Karpas-422 (cell line): ENCODE measurements at places on chromosomes 5 and 9. TPM values are rescaled to one million over a fixed set of nuclear protein-coding genes. Genes with fewer than 3 reads are reported as not detected.

ABCA1 gene
- total RNA-seq: 2.6 and 4.7 TPM in 2 replicates

BSPRY gene
- not detected in 2 replicates for total RNA-seq

SH3RF2 gene
- not detected in 2 replicates for total RNA-seq

NUTM2F gene
- total RNA-seq: not detected in 2 replicates

SLC4A9 gene
- total RNA-seq: not detected in 2 replicates

SKP2 gene
- total RNA-seq: 32.9 and 36.0 TPM in 2 replicates

PLPP7 gene
- not detected in 2 replicates for total RNA-seq

PNPLA7 gene
- 1.8 and 3.3 TPM in 2 replicates for total RNA-seq

CDC42SE2 gene
- total RNA-seq: 57.4 and 143 TPM in 2 replicates

PDGFRB gene
- total RNA-seq: not detected in 2 replicates

ADGRD2 gene
- total RNA-seq: not detected in 2 replicates

HINT2 gene
- total RNA-seq: 84.0 and 146 TPM in 2 replicates

RNF44 gene
- 33.1 and 55.8 TPM in 2 replicates for total RNA-seq

FOXD4L3 gene
- total RNA-seq: 0.22 TPM in 1 of 2 replicates, not detected in the other

MCTP1 gene
- total RNA-seq: 0.40 and 0.41 TPM in 2 replicates

- DNase-seq: no peak
These were observed 141.4 kb downstream of the PRR16 start for GRCh38 chr5:120605325-120606079.

DNA sequence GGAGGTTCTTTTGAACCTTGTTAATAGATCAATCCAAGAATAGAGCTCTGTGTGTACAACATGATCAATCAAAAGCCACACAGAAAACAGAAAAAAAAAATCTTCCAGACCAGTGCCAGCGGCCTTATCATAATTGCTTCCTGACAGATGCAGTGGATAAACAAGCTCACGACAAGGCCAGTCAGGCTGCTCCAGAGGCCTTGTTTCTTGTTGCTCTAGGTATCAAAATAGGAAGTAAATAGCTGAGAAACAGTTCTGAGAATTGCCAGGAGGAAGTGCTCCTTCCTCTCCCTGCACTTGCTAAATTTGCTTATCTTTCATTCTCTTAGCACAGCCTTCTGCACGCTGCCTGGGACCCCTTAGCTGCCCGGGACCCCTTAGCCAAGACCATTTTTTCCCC, 199.0 kb upstream of the TARS1 start:
- no peak for DNase-seq

GRCh38 chr9:127463911-127464310, 12.6 kb downstream of the LRSAM1 start:
- no peak for DNase-seq

DNA sequence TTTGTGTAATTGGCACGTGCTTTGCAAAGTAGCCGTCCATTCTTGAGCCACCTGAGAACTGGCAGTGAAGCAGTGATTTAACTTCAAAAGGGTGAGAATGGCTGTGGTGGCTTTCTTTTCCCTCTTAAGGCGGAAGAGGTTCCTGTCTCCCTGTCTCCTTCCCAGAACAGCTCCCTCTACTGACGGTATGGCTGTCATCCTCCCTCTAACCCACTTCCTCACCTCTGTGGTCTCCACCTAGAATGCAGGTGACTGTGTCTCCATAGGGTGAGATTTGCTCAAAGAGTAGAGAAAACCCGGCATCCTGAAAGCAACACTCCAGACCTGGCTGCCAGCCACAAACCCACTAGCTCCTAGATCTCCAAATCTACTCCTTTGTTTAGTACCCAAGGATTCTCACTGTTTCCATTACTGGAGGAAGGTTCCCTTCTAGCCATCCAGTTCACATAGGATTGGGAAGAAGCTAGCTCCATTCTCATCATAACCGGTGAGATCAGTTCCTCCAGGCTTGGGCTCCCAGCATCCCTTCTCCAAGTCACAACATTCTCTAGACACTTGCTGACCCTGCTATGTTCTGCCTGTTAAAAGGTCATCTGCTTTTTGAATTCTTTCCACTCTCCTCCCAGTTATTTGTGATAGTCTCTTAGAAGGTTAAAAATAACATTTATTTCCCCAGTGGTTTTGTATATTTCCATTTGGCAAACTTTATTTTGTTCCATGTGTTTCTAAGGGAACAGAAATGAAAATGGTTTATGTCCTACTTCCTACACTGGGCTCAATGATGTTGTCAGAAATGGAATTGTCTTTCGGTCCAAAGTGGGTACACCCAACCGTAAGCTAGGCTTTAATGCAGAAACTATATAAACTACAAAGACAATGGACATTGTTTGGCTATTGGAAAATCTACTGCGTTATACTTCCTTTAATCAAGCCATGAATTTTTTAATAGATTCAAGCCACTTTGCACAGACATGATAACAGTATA, 269.4 kb downstream of the CWC27 start:
- DNase-seq: peak; percentile 68

DNA sequence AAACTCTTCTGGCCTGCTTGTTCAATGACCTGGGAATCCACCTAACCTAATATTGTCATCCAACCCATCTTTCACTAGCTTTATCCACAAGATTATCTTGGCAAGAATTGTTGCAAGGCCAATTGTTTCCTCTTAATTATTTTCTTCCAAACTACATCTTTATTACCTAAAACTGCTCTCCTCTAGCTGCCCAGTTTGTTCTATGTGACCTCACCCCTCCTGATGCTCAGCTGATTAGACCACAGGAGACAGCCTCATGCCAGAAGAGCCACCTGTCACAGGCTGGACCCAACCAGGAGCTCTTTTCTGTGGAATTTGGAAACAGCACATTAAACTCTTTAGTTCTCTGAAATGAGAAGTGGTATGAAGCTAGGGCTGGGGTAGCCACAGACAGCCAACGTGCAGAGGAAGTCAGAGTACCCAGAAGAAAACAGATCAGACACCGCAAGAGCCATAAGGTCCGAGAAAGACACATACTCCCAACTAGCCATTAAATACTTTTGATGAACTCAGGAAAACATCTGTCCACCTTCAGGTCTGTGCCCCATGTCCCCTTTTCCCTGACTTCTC, 12.0 kb downstream of the SAXO1 start:
- no peak for DNase-seq

DNA sequence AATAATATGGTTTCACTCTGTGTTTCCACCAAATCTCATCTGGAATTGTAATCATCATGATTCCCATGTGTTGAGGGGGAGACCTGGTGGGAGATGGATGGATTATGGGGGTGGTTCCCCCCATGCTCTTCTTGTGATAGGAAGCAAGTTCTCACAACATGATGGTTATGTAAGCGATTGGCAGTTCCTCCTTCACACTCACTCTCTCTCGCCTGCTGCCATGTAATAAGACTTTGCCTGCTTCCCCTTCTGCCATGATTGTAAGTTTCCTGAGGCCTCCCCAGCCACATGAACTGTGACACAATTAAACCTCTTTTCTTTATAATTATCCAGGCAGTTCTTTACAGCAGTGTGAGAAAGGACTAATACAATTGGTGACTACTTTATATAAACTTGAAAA, 48.4 kb downstream of the PTBP3 start:
- DNase-seq: no peak

- no peak for DNase-seq
These were observed 39.4 kb downstream of the PRRX2 start for GRCh38 chr9:129704807-129705206.

GRCh38 chr5:115467628-115468027, 76.9 kb downstream of the FEM1C start:
- DNase-seq: no peak

DNA sequence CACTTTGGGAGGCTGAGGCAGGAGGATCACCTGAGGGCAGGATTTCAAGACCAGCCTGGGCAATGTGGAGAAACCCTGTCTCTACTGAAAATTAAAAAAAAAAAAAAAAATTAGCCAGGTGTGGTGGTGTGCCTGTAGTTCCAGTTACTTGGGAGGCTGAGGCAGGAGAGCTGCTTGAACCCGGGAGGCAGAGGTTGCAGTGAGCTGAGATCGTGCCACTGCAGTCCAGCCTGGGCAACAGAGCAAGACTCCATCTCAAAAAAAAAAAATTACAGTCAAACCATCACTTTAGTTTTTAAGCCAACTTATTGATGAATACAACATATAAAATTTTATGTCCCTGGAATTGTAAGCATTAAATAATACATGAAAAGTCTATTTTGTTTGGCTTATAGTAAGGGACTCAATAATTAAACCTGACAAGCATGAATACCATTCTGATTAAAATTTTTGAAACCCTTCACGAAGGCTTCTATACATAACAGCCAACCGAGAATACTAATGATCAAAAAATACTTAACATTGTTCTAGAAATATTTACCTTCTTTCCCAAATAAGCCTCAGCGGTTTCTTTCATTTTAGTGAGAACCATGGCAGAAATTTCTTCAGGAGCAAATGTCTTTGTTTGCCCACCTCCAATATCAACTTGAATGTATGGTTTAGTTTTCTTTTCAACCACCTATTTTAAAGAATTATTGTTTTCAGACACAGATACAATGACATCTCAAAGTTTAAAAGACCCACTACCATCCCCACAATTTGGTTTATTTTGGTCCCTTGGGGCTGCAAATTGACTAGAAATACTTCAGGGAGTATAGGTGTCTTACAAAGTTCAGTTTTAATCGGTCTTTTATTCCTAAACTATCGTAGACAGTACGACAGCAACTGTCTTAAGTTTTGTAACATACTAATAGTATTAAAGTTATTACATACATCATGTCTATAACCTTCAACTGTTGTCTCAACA, 1.2 kb downstream of the HSPA5 start:
- DNase-seq: peak; percentile 56

GRCh38 chr5:128290152-128290858, 206.7 kb downstream of the SLC12A2 start:
- no peak for DNase-seq

- no peak for DNase-seq
These were observed 107.2 kb downstream of the ZFAND5 start for GRCh38 chr9:72257814-72258213.

DNA sequence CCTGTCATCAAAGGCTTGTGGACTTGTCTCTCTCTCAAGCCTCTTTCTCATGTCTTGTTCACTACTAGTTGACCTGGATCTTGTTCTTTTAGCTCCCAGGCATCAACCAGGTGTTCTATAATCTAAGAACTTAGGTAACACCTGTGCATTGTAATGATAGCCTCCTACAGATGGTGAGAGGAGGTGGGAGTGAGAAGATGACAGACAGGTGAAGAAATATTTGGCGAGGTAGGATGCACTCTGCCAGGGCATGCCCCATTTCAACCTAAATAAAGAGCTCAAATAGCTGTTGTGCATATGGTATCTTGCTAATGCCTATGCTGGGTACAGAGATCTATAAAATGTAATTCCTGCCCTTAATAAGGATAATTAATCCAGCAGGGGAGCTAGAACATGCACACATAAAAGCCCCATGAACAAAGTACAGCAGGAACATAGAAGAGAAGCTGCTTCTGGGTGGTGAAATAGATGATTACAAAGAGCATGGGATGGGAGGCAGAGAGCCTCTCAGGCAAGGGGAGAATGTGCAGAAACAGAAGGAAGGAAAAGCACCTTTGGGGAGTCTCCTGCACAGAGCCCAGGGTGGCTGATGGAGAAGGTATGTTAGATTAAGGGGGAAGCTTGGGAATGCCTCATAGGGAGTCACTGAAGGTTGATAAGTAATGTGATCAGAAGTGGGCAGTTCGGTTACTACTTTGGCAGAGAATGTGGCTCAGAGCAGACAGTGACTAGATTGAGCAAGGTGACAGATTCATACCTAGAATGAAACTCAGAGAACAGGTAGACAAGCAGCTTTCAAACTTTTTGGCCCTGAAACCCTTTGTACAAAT, 28.0 kb upstream of the PLIN2 start:
- no peak for DNase-seq

DNA sequence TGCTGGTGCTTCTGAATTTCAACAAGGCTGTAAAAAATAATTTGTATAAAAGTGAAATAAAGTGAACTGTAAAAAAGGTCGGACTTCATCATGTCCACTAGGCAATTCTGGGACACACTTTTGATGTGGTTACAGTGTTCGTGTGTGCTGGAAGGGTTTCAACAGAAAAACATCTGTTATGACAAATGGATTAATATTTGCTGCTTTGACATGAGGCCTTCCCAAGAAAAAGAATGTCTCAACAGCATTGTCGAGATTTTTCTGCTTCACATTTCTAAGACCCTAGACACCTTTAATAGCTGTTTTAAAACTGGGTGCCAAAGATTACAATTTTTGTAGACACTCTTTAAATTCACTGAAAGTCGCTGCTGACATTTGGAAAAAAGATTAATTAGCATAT, 216.6 kb downstream of the SLC12A2 start:
- DNase-seq: no peak
